NCI-H1105 treated with DMSO at 0.1 percent for 48 hours (cell line): ENCODE measurements at places on chromosomes 5 and 9.

- no peak for DNase-seq
Measured at GRCh38 chr9:130112538-130113151, 58.9 kb downstream of the GPR107 start.

DNA sequence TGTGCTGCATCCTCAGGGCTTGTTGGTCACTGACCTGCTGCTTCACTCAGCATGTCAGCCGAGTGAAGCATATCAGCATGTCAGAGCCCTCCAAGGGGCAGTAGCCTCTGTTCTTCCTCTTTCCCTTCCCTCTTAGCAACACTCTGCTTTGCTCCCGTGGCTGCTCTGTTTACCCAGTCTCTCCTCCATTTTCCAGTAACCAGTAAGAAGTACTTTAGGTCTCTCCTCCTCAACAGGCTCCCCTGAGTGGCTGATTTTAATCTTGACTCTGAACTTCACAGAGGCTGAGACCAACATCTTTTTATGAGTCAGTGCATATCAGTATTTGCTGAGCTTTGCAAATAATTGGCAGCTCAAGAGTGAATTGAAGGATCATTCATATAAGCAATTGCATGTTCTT is 18.6 kb upstream of the ADRB2 start:
- no peak for DNase-seq

- no peak for DNase-seq
Measured at GRCh38 chr9:118414676-118415075, 710.5 kb downstream of the TLR4 start.

- DNase-seq = no peak
Measured at GRCh38 chr9:122347348-122348287, 23.2 kb upstream of the PTGS1 start.

DNA sequence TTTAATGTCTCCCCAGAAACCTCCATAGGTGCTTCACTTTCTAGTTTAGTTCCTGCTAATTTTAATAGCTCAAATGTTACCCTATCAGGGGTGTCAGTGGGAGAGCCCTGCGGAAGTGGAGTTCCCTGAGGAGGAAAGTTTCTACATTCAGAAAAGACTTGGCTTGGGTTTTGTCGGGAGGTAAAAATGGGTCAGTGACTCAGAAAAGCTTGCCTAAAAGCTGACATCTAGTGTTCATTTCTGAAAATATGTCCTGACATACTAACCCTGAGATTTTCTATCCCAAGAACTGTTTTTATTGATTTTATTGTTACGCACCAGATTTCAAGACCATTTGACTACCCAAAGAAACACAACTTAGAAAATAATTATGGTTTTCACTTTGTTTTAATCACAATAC is 40.9 kb upstream of the GLDC start:
- DNase-seq = no peak

GRCh38 chr9:21513431-21513830 is 31.3 kb upstream of the IFNE start:
- DNase-seq = no peak
